Left renal pelvis (tissue), 4 donors: ENCODE measurements at places on chromosomes 1 and 21. TPM values are rescaled to one million over a fixed set of nuclear protein-coding genes. Genes with fewer than 3 reads are reported as not detected.

The NR1I3 gene
- 3.5 TPM for polyA plus RNA-seq

The SMAP2 gene
- polyA plus RNA-seq = 23.7 TPM

The AGMAT gene
- 33.6 TPM for polyA plus RNA-seq

The KRTAP22-2 gene
- not detected for polyA plus RNA-seq

The TCHHL1 gene
- polyA plus RNA-seq = not detected

DNA sequence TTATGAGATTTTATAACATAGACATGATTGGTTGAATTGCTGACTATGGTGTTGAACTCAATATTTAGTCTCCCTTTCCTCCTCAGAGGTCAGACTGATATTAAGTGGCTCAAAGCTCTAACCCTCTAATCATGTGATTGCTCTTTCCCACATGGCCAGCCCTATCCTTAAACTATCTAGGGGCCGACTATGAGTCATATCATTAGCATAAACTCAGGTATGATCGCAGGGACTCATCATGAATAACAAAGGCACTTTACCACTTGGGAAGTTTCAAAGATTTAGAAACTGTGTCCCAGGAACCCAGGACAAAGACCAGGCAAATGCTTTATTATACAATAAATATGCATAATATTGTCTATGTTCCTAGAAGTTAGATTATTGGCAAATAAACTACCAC, 894.6 kb upstream of the NEGR1 start:
- DNase-seq = no peak

DNA sequence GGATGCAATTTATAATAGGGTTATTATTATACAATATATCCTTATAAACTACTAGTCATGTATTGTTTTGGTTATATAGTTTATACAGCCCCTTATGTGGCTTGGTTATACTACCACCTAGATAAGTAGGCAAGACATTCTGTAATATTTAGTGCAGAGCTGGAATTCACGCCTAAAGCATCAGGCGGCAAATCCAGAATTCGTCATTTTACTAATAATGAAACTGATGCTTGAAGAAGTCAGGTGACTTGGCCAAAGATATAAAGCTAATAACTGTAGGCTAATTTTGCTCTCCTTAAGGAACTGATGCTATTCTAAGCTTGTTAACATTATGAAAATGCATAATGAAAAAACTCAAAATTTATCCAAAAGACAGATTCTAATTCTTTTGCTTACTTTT, 10.8 kb downstream of the NSL1 start:
- DNase-seq = no peak

DNA sequence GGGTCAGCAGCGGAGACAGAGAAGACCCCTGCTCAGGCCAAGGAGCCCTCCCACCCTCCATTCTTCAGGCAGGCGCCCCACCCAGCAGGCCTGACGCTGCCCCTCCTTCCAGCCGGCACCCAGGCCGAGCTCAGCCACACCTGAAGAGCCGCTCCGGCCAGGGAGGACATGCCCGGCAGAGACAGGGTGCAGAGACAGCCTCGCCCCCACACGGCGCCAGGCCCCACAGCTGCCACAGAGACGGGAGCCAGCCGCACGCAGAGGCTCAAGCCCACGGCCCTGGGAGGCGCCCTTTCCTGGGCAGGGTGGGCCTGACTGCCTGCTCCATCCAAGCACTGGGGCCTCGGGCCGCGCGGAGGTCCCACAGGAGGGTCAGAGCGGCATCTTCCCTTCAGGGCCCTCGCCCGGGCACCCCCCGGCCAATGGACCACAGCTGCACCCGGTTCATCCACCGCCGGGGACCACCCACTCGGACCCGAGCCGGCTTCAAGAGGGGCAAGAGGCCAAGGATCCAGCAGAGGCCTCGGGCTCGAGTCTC, 5.2 kb downstream of the TTLL10 start:
- DNase-seq = no peak

DNA sequence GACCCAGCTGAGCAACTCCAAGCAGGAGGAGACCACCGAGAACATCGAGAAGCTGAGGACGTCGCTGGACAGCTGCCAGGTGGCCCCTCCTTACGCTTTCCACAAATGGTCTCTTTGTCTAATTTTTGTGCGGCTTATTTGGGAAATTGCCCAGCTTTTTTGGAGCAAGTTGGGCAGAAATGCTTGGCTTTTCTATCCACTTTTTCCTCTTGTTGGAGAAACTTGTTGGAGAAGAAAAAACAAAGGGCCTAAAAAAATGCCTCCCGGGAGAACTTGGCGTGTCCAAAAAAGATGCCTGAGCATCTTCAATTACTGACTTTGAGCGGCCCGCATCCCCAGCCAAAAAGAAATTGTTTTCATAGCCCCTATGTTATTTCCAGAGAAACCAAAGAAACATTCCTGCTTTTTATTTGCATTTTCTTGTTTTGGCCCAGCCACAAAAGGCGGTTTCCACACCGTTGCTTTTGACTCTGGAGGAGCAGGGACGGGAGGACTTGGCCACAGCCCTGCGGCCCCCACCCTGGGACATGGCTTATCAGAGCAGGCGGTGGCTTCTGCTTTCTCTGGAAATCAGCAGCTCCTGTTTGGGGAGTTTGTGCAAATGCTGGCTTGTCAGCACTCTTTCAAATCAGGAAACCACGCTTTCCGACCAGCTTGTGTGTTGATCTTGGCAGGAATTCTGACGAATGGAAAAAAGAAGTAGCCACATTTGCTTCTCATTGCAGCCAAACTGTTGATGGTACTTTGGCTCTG, 81.2 kb upstream of the EFHD2 start:
- DNase-seq = no peak

GRCh38 chr1:15407580-15407979, 2.1 kb upstream of the EFHD2 start:
- DNase-seq = no peak

DNA sequence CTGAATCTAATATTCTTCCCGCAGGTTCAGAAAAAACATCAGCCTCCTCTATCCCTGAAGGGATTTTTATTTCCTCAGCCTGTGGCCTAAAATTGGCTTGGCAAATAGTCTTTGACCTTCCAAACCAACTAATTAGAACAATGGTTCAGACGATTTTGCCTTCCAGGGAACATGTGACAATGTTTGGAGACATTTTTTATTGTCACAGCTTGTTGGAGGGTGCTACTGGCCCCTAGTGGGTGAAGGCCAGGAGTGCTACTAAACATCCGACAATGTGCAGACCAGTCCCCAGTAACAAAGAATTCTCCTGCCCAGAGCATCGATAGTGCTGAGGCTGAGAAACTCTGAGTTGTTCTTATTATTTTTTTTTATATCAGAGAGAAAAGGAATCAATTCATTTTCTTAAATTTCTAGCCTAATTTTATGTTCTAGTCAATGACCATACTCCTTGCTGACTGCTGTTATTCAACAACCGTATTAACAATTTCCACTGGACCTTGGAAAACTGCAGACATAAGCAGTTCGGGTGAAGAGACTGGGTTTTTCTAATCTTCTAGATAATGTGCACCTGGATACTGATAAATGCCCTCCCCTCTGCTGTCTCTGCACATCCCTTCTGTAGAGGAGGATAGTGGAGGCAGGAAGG, 280.7 kb downstream of the LMX1A start:
- DNase-seq = no peak

- DNase-seq = no peak
Observed at GRCh38 chr1:89905395-89906058, 84.7 kb downstream of the LRRC8D start.

- no peak for DNase-seq
Observed at GRCh38 chr1:229665912-229666558, 40.0 kb downstream of the URB2 start.

- DNase-seq = no peak
Observed at GRCh38 chr1:229305392-229305791, 34.5 kb downstream of the RAB4A start.

DNA sequence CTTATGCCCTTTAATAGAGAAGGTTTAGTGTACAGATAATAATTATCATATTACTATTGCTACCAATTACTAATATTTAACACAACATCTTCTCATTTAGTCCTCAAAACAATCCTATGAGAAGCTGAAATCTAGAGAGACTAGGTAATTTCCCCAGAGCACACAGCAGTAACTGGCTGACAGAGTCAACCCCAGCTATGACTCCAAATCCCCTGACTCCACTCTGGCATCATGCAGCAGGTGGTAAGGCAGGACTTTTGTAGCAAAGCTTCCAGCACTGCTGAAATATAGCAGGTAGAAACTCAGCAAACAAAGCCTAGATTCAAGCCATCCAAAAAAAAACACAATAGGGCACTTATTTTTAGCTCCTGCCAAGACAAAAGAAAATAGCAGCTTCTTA, 79.3 kb upstream of the RGS2 start:
- DNase-seq = no peak

DNA sequence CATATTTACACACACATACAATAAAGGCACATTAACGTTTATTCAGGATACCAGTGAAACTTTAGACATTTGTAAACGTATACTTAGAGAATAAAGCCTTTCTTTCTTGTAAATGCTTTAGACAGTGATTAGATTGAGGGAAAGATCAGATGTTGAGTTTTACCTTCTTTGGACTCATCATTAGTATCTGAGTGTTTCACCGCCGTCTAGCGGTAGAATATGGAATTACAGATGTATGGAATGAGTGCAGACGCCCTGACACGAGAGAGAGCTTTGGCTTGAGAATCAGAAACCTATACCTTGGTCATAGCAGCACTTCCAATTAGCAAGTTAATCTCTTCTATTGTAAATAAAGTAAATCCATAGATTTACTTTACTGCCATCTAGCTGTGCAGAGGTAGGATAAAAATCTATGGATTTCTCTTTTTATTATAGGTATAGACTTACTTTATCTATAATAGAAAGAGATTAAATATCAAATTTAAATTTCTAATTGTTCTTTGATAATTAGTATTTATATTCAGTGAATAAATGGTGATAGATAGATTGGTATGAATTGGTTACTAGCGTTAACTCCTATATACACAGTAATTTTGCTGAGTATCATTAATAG, 12.6 kb downstream of the FLG2 start:
- DNase-seq = no peak

- DNase-seq = no peak
Observed at GRCh38 chr1:71270394-71270915, 189.6 kb upstream of the ZRANB2 start.
